ENCODE measurements at places on chromosomes 4 and X. TPM values are rescaled to one million over a fixed set of nuclear protein-coding genes. Genes with fewer than 3 reads are reported as not detected.

Gene NDP
- total RNA-seq: 0.87 TPM

Gene DGKK
- total RNA-seq: not detected

Gene CENPVL1
- not detected for total RNA-seq

Gene RHOXF2B
- not detected for total RNA-seq

Gene SNCA
- 21.2 TPM for total RNA-seq

All from uterine smooth muscle cell (primary cell).